ENCODE measurements at places on chromosomes 4 and X.

DNA sequence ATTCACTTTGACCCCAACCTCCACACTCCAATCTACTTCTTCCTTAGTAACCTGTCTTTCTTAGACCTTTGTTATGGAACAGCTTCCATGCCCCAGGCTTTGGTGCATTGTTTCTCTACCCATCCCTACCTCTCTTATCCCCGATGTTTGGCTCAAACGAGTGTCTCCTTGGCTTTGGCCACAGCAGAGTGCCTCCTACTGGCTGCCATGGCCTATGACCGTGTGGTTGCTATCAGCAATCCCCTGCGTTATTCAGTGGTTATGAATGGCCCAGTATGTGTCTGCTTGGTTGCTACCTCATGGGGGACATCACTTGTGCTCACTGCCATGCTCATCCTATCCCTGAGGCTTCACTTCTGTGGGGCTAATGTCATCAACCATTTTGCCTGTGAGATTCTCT lies 344 bp downstream of the OR13H1 start:
- H3K27ac ChIP-seq, result no peak overlapping the region
- peaks cover 2% of the 10 kb centered on the region for H3K27me3 ChIP-seq
- H3K36me3 ChIP-seq, result no peaks in the 10 kb centered on the region
- no peak for DNase-seq
- no peak overlapping the region for H3K4me3 ChIP-seq
- no peaks in the 10 kb centered on the region for H3K4me1 ChIP-seq

DNA sequence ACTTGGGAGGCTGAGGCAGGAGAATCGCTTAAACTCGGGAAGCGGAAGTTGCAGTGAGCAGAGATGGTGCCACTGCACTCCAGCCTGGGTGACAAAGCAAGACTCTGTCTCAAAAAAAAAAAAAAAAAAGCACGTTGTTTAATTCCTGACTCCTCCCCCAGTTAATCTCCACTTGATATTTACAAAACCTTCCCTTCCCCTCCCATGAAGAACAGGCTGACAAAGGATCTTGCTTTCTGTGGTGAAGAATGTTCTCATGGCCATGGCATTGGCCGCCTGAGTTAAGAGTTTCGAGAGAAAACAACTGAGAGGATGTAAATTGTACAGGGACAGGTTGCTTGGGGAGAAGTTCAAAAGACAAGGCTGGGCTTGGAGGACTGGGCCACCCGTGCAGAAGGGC lies 168.2 kb upstream of the BCOR start:
- no peaks in the 10 kb centered on the region for H3K36me3 ChIP-seq
- H3K27me3 ChIP-seq, result no peaks in the 10 kb centered on the region
- no peak for DNase-seq
- peaks cover 4% of the 10 kb centered on the region for H3K4me1 ChIP-seq
- no peak overlapping the region for H3K4me3 ChIP-seq

- no peaks in the 10 kb centered on the region for H3K36me3 ChIP-seq
- no peak overlapping the region for H3K27ac ChIP-seq
- DNase-seq, result no peak
These were observed 17.4 kb upstream of the PWWP3B start for GRCh38 chrX:106150701-106151100.

- no peaks in the 10 kb centered on the region for H3K36me3 ChIP-seq
- DNase-seq, result no peak
- no peak overlapping the region for H3K4me3 ChIP-seq
These were observed 4.4 kb downstream of the SOD3 start for GRCh38 chr4:24799544-24800324.

- H3K27me3 ChIP-seq, result no peaks in the 10 kb centered on the region
- H3K4me3 ChIP-seq, result no peak overlapping the region
- no peak overlapping the region for H3K27ac ChIP-seq
- no peaks in the 10 kb centered on the region for H3K36me3 ChIP-seq
- no peaks in the 10 kb centered on the region for H3K4me1 ChIP-seq
These were observed 270.0 kb upstream of the PABPC4L start for GRCh38 chr4:134471569-134471968.

- H3K36me3 ChIP-seq, result no peaks in the 10 kb centered on the region
- DNase-seq, result no peak
- peaks cover 2% of the 10 kb centered on the region for H3K27me3 ChIP-seq
- H3K4me1 ChIP-seq, result no peaks in the 10 kb centered on the region
- no peak overlapping the region for H3K27ac ChIP-seq
These were observed 234.4 kb upstream of the GPRIN3 start for GRCh38 chr4:89541998-89542397.

DNA sequence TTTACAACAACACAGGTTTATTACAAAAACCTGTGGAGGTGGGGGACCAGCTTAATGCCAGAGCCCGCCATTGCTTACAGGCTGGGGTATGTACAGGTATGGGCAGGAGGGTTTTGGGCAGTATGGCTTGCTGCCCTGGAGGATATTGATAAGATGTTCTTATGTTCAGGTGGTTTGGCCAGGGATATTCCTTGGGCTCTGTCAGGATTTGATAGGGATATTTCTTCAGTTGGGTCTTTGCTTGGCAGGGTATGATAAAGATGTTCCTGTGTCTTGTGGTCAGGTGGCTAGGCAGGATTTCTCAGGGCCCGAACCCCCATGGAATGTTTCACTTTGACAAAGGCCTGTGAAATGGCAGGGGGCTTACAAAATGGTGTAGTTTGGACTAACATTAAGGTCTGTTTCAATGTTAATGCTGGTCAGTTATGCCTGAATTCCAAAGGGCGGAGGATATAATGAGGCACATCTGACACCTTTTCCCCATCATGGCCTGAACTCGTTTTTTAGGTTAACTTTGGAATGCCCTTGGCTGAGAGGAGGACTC lies 3.1 kb downstream of the MGST2 start:
- peaks cover 10% of the 10 kb centered on the region for H3K4me1 ChIP-seq
- no peaks in the 10 kb centered on the region for H3K36me3 ChIP-seq
- DNase-seq, result no peak
- peaks cover 3% of the 10 kb centered on the region for H3K27me3 ChIP-seq

- H3K36me3 ChIP-seq, result peaks cover 2% of the 10 kb centered on the region
- peak overlapping the region; percentile 90 for H3K27ac ChIP-seq
- peaks cover 7% of the 10 kb centered on the region for H3K27me3 ChIP-seq
- peaks cover 15% of the 10 kb centered on the region for H3K4me1 ChIP-seq
- peak overlapping the region; percentile 98 for H3K4me3 ChIP-seq
These were observed 751 bp upstream of the RGS12 start for GRCh38 chr4:3291969-3292570.

DNA sequence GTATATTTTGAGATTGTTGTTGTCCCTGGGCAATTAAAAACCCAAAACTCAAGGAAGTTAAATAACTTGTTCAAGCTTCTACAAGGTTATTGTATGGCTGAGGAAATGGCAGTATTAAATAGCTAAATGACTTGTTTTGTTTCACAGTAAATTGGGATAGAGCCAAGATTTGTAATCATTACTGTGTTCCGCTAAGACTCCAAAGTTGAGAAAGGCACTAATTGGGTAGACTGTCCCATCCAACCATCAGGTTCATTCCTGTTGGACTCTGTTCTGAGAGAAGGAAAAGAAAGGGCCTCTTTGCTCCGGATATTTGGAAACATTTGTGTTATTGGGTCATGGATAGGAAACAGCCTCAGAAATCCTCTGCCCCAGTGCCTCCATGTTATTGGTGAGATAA lies 82.2 kb downstream of the DCLK2 start:
- peaks cover 2% of the 10 kb centered on the region for H3K36me3 ChIP-seq
- no peak for DNase-seq
- peaks cover 4% of the 10 kb centered on the region for H3K27me3 ChIP-seq
- H3K4me3 ChIP-seq, result no peak overlapping the region
- H3K27ac ChIP-seq, result no peak overlapping the region

DNA sequence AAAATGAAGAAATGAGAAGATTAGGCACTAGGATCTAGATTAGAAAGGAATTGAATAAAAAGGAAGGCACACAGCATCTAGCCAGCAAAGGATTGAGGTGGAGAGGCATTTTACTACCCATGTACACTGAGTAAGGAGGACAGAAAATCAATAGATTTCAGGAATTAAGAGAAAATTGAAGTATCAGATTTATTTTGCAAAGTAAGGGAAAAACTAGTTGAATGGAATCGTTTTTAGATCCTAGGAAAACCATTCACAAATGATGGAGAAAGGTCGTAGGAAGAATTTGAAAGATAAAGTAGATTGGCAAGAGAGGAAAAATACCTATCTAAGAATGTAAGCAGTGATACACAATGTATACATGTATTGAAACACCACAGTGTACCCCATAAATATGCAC lies 31.3 kb downstream of the ENOPH1 start:
- DNase-seq, result no peak
- no peak overlapping the region for H3K27ac ChIP-seq
- no peaks in the 10 kb centered on the region for H3K27me3 ChIP-seq
- H3K4me3 ChIP-seq, result no peak overlapping the region
- peaks cover 13% of the 10 kb centered on the region for H3K36me3 ChIP-seq

- peaks cover 2% of the 10 kb centered on the region for H3K36me3 ChIP-seq
- H3K27ac ChIP-seq, result no peak overlapping the region
- no peaks in the 10 kb centered on the region for H3K4me1 ChIP-seq
- no peak overlapping the region for H3K4me3 ChIP-seq
These were observed 74.9 kb downstream of the ADAMTS3 start for GRCh38 chr4:72494156-72494555.

Measured in memory B cell (primary cell).